ENCODE measurements at places on chromosomes 3 and 15.
A peak's percentile ranks its signal among the peaks of the same experiment; 100 is the strongest.

DNA sequence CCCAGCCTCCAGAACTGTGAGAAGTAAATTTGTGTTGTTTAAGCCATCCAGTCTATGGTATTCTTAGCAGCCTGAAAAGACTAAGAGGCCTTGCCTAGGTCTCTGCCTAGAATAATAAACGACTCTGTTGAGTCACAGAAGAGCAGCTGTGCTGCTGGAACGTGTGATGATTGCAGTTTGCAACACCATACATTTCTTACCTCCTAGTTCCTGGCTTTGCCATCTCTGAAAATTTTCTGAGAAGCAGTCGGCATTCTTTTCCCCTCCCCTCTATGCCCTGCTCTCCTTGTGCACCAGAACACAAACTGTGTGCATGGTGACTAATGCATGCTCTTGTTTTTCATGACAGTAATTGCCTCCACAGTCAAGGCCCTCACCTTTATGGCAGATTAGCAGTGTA lies 301.3 kb downstream of the IL20RB start:
- no peak for DNase-seq

GRCh38 chr15:70469651-70470555 lies 293.5 kb downstream of the UACA start:
- no peak for DNase-seq

- no peak for DNase-seq
Observed at GRCh38 chr3:4065554-4065953, 237.6 kb upstream of the SETMAR start.

DNA sequence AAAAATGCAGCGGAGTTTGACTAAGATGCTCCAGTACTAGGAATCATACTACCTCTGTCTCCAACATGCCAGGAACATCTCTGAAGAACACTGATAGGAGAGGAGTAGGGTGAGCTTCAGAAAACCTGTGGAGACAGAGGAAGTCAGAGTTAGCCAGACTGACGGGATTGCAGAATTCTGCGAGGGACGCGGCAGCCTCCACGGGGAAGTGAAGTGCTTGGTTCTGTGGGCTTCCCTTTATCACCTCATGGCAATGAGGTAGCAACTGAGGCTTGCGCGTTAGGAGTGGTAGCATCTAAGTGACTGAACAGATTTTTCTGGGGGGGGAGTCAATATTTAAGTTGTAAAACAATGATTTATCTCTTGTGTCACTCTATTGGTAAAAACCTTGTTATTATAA lies 226.3 kb downstream of the MCTP2 start:
- no peak for DNase-seq

DNA sequence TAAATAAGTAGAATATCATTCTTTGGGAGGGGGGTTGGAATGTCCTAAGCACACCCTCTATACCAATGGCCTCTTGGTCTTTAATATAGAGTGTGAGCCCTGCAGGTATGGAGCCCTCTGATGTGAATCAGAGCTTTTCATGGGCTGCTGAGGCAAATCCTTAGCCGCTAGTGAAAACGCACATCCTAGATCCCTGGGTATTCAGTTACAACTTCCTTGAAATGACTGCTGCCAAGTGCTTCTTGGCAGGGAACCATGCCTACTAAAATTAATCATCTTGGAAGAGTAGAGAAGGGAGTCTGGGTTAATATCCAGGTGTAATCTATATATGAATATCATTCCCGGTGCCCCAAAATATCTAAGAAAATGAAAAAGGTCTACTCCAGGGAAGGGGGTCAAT lies 109.1 kb downstream of the POLQ start:
- DNase-seq: no peak

GRCh38 chr3:55746808-55747413 lies 259.8 kb upstream of the WNT5A start:
- peak; percentile 5 for DNase-seq

DNA sequence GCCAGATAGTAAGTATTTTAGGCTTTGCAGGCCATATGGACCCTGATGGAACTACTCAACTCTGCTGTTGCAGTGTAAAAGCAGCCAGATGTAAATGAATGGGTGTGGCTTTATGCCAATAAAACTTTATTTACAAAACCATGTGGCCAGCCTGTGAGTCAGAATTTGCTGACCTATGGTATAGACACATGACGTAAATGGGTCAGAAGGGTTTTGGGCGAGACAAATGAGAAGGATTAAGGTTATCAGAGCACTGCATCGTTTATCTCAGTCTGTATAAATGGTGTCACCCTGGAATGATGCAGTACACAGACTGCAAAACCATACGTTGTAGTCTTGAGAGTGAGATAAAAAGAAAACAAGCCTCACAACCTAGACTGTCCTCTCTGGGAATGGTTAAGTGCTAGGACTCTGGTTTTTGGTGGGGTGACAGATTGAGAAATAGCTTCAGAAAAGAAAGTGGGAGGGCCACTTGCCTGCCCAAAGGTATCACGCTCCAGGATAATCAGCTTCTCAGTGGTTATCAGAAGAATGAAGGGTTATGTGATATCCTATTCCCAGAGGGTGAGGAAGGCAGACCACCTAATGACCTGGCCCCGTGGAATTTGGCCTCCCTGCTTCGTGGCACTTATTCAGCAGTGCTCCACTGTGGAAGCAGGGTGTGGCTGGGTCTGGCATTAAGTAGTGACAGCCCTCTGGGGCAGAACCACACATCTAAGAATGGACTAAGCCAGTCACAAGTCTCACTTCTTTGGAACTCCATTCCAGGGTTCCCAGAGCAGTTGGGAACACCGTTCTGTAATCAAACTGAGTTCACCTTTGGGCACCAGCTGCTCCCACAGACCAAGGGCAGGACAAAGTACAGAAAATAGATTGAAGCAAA lies 46.1 kb downstream of the ABHD5 start:
- DNase-seq: no peak

DNA sequence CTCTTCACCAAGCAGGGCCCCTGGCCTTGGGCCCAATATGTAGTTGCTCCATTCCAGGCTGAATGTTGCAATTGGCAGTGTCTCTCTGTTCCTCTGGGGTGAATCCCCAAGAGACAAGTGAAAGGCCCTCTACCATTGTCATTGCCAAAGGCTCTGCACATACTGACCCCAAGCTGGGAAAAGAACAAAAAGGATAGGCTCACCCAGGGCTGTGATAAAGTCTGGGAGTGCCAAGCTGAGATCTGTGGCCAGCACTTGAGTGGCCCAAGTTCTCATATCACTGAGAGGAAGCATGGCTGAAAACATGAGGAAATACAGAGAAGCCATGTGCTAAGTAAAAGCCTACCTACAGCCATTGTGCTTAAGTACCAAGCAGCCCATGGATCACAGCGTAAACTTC lies 612.2 kb upstream of the EPHA6 start:
- no peak for DNase-seq

DNA sequence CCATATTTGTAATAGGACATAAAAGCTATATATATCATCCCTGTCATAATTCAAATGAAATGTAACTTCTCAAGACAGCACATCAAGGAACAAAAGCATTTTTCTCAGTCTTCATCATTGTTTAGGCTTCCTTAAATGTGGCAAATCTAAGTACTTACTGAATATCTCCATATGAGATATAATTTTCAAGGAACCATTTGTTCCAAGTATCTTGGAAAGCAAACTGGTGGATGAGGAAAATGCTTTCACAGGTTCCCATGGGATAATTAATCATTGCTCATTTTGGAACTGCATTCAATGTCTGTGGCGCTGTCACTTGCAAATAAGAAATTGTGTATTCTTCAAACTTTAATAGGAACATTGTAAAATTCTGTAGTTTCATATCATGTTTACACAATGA lies 52.6 kb upstream of the ZNF385D start:
- DNase-seq: no peak

DNA sequence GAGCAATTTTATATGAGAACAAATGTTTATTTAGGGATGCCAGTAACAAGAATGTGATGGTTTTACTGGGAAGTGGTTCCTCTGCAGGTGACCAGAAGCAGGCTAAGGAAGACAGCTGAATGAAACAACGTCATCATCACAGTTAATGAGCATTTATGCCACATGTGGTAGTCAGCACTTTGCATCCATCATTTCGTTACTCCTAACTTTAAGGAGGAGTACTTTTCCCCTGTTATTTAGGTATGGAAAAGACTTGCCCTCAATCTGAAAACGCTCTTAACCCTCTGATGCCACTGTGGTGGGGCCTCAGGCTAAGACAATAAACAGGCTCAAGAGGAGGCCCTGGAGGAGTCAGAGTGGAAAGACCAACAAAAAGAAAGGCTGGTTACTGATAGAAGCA lies 31.2 kb downstream of the INTS14 start:
- no peak for DNase-seq

GRCh38 chr15:76994001-76994400 lies 925 bp upstream of the PSTPIP1 start:
- no peak for DNase-seq

DNA sequence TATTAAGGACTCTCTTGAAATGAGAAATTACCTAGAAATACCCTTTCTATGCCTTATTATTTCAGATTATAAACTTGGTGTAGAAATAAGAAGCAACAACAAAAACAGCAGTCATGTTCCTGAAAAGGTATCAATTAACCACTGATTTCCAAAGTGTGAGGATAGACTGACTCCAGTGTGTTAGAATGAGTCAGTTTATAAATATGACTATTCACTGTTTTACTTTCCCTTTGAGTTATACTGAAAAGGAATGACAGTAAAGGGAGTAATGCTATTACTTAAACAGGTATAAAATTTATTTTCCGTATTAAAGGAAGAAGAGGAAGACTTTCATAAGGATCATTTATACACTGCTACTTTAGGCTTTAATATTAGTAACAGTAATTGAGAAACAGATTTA lies 12.9 kb downstream of the GMNC start:
- DNase-seq: no peak

DNA sequence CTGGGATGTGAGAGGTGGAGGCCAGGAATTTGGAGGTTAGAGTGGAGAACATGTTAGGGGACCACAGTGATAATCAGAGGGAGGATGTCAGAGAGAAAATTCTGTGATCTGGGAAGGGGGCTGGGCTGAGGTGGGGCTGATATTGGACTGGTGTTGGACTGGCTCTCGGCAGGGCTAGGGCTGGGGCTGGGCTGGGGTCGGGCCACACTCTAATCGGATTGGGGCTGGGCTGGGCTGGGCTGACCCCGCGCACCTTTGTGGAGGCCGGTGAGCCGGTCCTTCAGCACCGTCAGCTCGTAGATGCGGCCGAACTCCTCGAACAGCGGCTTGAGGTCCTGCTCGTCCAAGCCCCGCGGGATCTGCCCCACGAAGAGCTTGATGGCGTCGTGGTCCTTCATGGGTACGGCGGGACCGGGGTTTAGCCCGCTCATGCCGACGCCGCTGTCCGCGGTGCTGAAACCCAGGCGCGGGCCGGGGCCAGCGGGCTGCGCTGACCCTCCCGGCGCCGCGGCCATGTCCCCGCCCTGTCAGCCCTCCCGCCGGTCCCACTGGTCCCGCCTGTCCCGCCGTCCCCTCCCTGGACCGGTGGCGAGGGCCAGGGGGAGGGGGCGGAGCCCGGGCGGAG lies 485 bp downstream of the CELF6 start:
- DNase-seq: no peak

DNA sequence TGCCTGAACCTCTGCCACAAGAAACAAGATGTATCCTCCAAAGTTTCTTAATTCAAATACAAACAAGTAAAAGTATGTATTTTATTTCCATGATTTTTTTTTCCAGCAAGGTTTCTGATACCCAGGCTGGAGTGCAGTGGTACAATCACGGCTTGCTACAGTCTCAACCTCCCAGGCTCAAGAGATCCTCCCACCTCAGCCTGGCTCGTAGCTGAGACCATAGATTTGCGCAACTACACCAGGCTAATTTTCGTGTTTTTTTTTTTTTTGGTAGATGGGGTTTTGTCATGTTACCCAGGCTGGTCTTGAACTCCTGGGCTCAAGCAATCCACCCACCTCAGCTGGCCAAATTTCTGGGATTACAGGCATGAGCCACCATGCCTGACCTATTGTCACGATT lies 12.2 kb upstream of the VEPH1 start:
- no peak for DNase-seq

All from Jurkat, Clone E6-1 (cell line).